ENCODE measurements at places on chromosomes 1 and 21.

DNA sequence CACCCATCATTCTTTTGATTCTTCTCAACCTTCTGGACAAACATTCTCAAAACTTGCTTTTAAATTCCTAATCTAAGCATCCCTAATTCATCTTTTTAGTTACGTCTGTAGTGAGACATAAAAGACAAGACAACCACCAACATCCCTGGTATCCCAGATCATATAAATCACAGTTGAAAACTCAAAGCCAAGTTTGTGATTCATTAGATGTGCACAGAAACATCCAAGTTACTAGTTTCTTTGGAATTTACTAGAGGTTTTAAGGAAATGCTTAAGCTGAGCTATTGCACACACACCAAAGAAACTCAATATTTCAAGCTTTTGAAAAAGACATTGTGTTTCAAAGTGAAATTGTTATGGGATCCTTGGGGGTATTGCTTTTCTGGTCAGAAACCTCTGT is 47.6 kb downstream of the ATP6V1G3 start:
- DNase-seq, result no peak

DNA sequence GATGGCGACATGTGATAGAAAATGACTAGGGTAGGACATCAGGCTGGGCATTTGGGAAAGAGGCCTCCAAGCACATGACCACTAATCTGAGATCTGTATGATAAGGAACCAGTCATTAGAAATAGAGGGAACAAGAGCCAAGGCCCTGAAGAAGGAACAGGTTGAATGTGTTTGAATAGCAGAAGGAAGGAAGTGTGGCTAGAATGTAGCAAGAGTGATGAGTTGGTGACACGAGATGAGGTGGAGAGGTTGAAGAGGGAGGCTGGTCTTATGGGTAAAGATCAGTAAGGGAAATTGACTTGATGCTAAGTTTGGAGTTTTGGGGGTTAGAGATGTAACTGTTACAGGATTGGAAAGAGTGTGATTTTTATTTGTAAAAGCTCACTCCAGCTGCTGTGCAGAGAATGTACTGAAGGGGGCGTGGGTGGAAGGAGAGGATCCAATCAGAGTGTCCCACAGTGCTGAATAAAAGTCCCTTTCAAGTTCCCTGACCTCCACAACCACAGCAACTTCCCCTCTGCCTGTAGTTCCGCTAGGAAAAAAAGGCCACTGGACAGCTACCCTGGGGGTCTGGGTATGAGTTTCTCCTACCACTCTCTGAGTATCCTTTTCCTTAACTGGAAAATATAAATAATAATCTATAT is 295.0 kb downstream of the OMA1 start:
- DNase-seq, result no peak

DNA sequence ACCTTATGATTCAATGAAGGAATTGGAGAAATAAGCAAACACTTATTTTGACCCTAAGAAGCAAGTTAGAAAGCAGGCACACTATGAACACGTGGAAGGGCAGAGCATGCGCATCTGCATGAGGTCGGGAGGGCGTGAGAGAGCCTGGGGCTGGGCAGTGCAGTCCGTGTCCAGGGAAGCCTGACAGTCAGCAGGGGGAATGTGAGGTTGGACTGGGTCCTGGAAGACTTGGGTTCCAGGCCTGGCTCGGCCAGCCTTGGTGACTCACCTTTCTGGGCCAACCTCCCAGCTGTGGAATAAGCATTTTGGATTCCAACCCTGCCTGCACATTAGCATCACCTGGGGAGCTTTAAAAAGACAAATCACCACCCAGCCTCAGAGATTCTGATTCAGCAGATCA is 26.6 kb upstream of the LMX1A start:
- no peak for DNase-seq

- no peak for DNase-seq
These were observed 12.4 kb downstream of the SAMSN1 start for GRCh38 chr21:14533499-14534428.

DNA sequence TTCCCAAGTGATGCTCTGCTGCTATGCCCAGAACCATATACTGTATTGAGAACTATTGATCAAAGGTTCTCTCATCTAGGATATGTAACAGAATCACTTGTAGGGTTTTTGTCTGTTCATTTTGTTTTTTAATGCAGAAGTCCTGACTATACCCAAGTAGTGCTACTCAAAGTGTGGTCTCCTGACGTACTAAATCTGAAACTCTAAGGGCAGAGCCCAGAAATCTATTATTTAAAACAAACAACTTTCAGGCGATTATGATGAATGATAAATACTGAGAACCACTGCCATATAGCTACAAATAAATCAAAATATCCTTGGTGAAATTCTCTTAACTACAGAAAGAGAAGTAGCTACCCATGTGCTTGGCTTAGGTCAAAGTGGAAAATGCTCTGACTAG is 10.1 kb downstream of the ZZZ3 start:
- no peak for DNase-seq

- no peak for DNase-seq
These were observed 11.7 kb upstream of the SLFNL1 start for GRCh38 chr1:41033272-41033671.

All from NCI-H1105 treated with DMSO at 0.1 percent for 48 hours (cell line).